ENCODE measurements at places on chromosomes 12 and 14.

DNA sequence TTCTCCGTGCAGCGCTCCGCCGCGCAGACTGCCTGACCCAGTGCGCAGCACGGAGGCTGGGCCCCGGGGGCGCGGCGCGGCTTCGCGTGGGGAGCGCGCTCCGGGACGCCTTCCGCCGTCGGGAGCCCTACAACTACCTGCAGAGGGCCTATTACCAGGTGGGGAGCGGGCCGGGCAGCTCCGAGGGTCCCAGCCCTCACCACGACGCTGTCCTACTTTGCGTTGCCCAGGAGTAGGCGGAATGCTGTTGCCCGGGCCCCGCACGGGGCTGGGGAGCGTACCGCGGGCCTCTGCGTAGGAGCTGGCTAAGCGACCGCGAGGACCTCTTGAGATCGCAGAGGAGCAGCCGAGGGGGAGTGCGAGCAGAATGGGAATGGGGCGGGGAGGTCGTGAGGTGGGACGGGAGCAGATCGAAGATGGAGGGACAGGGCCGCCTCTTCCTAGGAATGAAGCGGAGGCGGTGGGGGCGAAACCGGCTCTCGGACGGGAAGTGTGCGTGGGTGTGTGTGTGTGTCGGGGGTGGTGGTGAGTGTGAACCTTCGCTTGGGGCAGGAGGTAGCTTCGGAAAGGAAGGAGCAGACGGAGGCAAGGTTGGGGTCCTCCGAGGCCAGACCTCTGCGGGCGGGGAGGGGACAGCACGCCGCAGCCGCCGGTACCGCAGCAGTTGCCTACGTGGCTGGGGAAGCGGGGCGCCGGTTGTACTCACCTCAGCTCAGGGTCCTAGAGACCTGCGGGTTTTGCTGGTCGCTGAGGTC is 751 bp downstream of the P3H3 start:
- no peak for DNase-seq

DNA sequence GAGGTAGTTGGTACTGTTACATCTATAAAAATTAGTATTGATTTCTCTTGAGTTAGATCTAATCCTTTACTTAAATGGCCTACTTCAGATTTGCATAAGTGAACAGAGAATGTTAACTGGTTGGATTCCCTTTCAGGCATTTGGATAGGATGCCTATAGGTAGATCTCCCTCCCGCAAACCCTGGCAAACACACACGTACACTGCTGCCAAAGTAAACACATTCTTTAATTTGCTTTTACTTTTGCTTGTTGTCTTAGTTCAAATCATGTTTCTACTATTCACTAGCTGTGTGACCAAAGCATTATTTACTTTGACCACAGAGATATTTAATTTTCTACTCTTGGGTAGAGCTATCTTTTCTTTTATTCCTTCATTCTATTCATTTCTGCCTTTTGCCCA is 936.1 kb upstream of the FBXO33 start:
- DNase-seq: no peak

- DNase-seq: no peak
Measured at GRCh38 chr12:103505371-103506236, 9.8 kb upstream of the C12orf42 start.

DNA sequence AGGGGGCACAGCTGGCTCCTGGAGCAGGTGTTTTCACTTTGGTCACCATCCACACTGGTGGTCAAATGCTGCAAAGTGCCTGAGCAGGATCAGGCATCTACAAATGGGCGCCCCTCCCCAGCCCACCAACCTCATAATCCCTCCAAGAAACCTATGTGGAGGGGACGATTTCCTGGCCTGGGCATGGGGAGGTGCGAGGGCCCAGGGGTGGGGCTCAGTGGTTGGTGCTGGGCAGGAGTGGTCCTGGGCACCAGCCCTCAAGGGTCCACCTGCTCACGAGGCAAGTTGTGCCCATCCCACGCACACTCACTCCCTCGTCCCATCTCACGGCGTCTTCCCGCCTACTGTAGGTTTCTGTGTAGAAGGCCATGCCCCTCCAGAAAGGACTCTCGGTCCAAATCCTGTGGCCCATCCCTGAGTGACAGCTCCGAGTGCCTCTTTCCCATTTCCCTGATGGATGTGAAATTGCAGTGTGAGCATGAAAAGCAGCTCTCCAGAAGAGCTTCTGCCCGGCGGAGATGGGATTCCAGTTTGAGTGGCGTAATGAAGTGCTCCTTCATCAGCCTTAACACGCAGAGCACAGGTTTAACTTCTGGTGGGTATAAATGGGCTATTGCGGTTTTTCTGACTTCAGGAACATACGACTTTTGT is 36.9 kb downstream of the SLC15A4 start:
- DNase-seq: no peak

- DNase-seq: no peak
Measured at GRCh38 chr12:121894633-121895032, 6.0 kb downstream of the PSMD9 start.

- DNase-seq: no peak
Measured at GRCh38 chr14:103124501-103125001, 1.3 kb downstream of the TNFAIP2 start.

DNA sequence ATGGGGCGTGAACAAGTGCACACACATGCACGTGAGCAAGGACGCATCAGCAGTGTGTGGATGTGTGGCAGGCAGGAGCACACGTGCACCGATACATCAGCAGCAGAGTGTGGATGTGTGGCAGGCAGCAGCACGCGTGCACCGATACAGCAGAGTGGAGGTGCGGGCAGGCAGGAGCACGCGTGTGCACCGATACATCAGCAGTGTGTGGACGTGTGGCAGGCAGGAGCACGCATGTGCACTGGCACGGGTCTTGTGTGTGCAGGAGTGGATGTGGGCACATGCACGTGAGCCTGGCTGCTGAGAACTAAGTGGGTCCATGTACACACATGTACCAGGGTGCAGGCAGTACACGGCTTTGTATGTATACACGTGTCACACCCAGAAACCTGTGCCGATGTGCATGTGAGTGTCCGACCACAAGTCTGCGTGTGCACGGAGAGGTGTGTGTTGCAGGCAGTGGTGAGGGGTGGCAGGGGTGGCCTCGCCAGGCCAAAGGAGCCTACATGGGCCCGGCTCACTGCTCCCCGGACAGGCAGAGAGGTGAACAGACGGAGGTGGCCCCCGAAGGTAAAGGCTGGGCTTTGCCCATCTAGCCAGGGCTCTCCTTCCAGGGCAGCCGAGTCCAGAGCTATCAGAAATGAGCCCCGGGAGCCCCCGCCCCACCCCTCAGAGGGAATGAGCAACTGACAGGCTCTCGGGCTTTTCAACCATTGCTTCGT is 53.9 kb downstream of the RFLNA start:
- DNase-seq: no peak

DNA sequence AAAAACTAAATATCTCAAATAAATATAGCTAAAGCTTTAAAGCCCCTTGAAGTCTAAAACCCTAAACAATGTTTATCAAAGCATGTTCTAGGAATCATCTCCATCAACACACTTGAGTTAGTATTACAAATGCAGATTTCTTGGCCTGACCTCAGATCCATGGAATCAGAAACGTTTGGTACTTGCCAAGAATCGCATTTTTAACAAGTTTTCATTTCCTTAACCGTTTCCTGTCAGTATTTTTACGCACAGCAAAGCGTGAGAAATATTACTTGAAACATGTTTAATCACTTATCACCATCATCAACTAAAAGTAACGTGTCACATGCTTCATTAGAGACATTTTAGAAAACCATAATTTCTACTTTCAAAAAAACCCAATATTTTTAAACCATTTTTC is 9.7 kb downstream of the SLCO1C1 start:
- no peak for DNase-seq

- peak; percentile 74 for DNase-seq
Measured at GRCh38 chr12:88310069-88310468, 168.0 kb downstream of the TMTC3 start.

GRCh38 chr14:103380719-103381377 is 4.4 kb upstream of the MARK3 start:
- no peak for DNase-seq

- no peak for DNase-seq
Measured at GRCh38 chr12:98656289-98657101, 11.4 kb downstream of the APAF1 start.

GRCh38 chr12:15886372-15887042 is 4.3 kb downstream of the STRAP start:
- no peak for DNase-seq

DNA sequence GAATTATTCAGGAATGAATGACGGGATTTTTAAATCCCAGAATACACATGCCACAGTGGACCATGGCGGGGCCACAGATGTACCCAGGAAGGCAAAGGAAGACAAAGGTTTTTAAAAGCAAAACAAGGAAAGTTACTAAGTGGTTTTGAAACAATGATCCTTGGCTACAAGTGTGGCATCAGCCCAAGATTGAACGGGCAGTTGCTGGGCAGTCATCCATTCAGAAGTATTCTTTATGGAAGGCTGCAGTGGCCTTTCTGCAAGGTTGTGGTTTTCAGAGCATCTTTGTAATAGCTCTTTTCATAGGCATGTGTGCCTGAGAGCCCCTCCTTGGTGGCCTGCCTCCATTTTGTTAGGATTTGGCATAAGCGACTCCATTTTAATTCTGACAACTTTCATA is 13.4 kb upstream of the IFI27 start:
- DNase-seq: no peak

DNA sequence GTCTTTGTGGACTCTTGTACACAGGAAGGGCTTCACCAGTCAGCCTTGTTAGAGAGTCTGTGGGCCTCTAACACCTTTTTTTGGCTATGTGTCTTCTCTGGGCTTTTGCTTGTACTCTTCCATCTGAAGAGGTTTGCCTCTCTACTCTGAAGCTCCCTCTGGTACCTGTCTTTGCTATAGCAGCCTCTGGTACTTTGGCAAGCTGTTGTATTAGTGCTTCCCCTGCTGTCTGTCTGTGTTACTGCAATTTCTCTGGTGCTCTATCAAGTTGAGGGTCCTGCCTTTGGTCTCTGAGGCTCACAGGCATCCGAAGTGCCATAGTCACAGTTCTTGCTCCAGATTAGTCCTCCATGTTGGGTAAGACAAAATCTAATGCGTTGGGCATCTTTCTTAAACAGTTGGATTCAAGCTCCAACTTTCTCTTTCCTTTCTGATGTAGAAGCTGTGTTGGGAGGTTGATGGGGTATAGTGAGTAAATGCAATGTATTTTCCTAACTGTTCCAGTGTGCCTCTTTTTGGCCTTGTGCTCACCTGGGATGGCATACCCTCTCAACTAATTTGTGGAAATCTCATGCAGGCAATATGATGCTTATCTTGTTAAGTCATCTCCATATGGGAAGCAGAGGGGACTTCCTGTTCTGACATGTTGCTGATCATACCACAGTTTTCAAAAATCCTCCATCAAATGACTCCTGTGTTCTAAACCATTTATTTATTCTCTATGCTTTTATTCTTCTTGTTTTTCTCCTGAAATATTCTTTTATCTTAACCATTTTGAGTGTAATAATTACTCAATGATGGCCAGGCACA is 88.8 kb downstream of the ATF7IP start:
- DNase-seq: no peak

- no peak for DNase-seq
Measured at GRCh38 chr14:100410056-100410565, 87.0 kb downstream of the SLC25A47 start.

DNA sequence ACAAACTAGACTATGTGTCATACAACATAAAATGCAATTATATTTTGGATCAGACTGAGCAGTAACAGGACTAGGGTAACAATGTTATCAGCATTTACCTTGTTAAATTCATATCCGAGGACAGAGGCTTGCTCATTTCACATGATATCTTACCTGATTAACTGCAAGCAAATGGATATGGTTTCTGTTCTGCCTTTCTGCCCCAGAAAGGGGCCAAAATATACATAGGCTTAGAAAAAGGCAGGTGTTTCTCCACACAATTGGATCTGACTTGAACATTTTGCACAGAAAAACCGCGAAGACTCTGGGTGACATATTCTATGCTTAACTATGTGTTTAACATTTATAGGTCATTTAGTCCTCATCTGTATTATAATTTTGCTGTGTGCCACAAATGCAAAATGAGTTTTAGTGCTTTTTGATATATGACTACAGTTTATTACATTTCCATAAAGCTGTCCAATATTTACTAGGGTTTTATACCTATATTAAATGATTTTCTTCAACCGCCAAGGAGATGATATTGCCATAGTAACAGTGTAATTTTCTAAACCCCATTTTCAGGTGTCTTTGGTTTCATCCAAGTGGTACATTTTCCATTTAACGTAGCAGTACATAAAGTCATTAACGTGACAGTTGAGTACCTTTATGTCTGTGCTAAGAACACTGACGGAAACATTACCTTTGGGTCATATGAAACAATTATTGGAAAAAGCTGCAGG is 249.3 kb upstream of the KRR1 start:
- DNase-seq: no peak

DNA sequence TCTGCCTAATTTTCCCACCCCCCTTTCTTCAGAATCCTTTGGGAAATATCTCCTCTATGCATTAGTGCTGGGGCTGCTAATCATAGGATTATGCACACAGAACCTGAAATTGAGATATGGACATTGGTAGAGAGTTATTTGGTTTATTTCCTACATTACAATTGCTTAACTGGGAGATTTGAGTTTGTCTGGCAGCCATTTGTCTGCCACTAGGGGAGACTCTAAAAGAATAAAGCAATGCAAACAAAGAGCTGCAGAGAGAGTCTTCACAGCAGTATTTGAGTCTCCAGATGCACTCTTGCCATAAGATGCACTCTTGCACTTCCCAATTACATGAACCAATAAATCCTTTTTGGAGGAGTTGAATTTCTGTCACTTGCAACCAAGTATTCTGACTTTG is 12.0 kb upstream of the PCNX4 start:
- no peak for DNase-seq

DNA sequence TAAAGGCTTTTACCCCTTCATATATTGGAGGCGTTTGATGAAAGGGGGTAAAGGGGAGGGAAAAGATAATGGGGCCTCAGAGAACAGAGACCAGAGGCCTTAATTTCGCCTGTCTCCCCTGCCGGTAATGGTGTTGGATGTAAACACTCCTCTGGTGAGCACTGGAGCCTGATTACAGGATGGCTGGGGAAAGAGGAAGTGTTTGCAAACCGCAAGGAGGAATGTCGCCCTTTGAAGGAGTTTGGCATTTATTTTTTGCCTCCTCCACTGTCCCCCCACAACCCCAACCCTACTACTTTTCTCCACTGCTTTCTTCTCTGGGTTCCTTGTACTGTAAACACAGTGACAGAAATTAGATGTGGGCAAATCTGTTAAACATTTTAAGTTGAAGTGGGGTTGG is 211.9 kb upstream of the TBX3 start:
- DNase-seq: no peak

DNA sequence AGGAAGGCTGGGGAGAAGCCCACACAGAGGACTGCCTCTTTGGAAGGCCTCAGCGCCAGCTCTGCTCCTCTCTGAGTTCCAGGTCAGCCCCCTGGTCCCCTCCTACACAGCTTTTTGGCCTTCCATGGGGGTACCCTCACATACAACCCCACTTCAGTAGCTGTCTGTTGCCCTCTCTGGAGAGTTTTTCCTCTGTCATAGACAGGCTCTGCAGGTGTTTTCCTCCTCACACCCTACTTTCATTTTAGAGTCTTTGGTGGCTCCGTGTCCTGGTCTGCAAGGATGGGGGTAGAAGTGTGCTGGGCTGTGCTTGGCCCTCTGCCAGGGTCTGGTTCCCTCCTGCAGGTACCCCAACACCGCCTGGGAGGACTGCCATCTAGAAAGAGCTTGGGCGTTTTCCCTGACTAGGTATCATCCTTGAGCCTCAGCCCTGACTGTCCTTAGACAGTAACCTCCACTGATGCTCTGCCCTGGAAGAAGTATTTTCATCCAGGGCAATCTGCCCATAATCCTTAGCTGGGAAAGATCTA is 15.1 kb downstream of the ZDHHC22 start:
- DNase-seq: no peak

- peak; percentile 74 for DNase-seq
Measured at GRCh38 chr12:115149685-115150378, 465.9 kb upstream of the TBX3 start.

GRCh38 chr12:39237004-39237403 is 205.9 kb downstream of the KIF21A start:
- no peak for DNase-seq

GRCh38 chr12:23083267-23083666 is 458.3 kb downstream of the ETNK1 start:
- DNase-seq: no peak

Data from AG09309 (cell line).